ENCODE measurements at places on chromosomes 4 and X. TPM values are rescaled to one million over a fixed set of nuclear protein-coding genes. Genes with fewer than 3 reads are reported as not detected.

- peak; percentile 1 for DNase-seq
Observed at GRCh38 chr4:98838977-98839618, 89.8 kb downstream of the EIF4E start.

- DNase-seq = no peak
Observed at GRCh38 chr4:76155979-76156378, 7.8 kb upstream of the NUP54 start.

The SSX2 gene
- not detected for total RNA-seq

GRCh38 chr4:40152637-40153036 lies 44.2 kb upstream of the RHOH start:
- no peak for DNase-seq

GRCh38 chr4:92100975-92101374 lies 202.8 kb upstream of the GRID2 start:
- no peak for DNase-seq

DNA sequence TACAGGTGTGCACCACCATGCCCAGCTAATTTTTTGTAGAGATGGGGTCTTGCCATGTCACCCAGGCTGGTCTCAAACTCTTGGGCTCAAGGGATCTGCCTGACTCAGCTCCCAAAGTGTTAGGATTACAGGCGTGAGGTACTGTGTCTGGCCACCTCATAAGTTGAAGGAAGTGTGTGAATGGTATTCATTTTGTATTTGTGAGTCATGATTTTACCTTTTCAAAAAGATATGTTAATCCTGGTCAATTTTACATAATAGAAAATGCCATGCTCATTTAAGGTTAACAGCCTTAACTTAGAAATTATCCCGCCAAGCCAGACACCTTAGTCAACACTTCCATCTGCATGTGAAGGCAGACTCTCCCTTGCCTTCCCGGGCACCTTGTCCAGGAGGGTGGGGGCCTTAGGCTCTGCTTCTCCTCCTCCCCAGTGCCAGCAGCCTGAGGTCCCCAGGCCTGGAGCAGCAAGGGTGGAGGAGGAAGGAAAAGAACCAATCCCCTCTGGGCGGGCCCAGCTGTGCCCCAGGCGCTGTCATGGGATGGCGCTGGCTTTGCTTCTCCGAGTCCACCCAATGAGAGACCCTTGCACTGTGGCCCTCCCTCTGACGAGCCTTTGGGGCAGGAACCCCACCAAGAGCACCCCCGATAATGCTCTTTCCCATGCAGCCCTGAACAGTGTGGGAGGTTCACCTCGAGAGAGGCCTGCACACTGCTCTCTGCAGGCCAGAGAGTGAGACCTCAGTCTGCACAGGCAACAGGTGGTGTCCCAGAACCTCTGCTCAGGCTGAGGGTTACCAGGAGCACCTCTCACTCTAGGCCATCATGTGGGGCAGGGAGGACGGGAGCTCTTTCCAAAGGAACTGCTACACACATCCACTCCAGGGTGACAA lies 37.3 kb downstream of the RNF212 start:
- no peak for DNase-seq

DNA sequence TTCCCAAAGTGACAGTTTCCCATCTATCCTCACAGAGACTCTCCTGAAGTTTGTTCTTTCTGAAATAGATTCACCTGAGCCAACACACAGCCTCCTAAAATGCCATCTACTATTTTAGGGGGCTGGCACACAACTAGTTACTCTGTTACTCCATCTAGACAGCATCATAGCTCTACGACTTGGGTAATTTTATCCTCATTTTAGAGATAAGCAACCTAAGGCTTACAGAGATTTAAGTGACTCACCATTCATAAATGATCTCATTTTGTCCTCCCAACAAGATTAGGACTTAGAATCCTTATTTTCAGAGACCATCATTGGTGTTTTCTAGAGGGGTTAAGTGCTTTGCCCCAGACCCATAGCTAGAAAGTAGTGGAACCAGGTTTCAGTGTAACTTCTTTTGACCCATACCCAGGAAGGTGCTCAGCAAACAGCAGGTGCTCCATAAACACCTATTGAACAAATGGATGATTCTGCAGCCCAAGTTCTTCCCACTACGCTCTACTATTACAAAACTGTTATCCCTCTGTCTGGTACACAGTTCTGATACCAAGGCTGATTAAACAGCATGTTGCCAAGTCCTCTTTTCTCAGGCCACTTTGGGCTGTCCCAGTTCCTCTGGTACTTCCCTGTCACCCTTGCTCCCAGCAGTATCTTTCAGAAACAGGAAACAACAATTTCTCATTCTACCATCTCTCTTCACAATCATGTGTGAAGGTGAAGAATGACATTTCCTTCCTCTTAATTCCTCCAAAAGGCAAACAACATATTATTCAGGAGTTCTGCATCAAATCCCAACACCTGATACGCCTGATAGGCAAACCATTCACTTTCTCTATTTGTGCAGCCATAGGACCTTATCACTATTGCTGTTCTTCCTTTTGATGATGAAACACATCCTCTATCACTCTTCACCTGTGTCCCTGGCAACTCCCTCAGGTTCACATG lies 304.7 kb upstream of the TAPT1 start:
- DNase-seq = no peak

The CXCL5 gene
- 155 TPM for total RNA-seq

DNA sequence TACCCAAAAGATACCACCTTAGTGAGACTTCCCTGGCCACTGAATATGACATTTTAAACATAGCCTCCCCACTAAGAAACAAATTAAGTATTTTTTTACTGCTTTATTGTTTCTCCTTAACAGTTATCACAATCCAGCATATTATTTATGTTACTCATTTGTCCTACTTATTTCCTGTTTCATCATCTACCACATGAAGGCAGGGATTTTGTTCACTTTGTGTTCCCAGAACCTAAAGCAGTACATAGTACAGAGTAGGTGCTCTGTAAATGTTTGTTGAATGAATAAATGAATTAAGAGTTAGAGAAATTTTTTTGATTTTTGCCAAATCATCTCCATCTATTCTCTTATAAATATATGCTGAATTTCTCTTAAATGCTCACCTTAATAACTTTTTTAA lies 318.4 kb upstream of the GIMD1 start:
- no peak for DNase-seq

The SSX4B gene
- not detected for total RNA-seq

DNA sequence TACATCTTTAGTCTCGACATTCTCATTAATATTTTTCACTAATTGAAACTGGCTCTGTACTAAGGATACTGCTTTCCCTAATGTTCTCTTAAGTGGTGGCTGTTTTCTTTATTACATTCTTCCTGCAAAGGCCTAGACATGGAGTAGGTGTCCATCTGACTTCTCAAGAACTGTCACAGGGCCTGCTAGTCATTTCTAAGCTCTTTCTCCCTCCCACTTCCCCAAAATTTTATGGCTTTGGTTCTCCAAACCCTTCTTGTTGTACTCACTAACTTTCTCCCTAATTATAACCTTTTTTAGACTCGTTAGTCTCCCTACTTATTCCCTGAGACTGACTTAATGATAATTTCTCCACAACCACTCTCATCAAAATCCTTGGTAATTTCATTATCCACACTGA lies 133.3 kb downstream of the SPOCK3 start:
- DNase-seq = no peak

The TLR3 gene
- 3.3 TPM for total RNA-seq

The EXOC1L gene
- total RNA-seq = not detected

GRCh38 chrX:80335062-80335830 lies 85.0 kb upstream of the TENT5D start:
- no peak for DNase-seq

- DNase-seq = no peak
Observed at GRCh38 chr4:42654631-42655268, 2.2 kb downstream of the ATP8A1 start.
